ENCODE measurements at places on chromosomes 1 and 21.

GRCh38 chr21:29238053-29238966, 60.4 kb upstream of the BACH1 start:
- DNase-seq: no peak

- DNase-seq: no peak
These were observed 40.4 kb upstream of the NTNG1 start for GRCh38 chr1:107100331-107100984.

GRCh38 chr1:171172471-171172870, 12.6 kb upstream of the FMO2 start:
- no peak for DNase-seq

- DNase-seq: no peak
These were observed 24.6 kb downstream of the PKP1 start for GRCh38 chr1:201307760-201308499.

DNA sequence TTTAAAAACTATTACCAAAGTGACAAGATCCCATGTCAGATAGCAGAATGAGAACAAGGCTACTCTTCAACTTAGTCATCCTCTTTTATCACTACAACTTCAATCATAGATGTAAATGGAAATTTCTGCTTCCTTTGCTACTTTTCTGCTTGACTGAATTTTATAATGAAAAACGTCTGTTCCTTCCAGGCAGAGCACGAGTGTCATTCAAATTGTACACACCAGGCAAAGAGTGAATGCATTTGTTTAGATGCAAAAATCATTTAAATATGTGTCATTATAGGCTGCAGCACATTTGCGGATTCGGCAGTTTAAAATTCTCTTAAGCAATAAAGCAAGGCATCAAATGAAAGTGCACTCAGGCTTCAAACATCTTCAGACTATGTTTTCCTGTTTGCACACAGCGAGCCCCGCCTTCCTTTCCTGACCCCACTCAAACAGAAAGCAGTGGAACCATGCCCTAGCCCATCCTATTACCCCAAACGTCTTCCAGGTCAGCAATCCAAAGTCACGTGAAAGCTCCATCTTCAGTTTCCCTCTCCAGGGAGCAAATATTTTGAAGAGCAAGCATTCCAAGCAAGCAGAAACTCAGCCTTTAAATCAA, 99.6 kb downstream of the APP start:
- peak; percentile 48 for DNase-seq

DNA sequence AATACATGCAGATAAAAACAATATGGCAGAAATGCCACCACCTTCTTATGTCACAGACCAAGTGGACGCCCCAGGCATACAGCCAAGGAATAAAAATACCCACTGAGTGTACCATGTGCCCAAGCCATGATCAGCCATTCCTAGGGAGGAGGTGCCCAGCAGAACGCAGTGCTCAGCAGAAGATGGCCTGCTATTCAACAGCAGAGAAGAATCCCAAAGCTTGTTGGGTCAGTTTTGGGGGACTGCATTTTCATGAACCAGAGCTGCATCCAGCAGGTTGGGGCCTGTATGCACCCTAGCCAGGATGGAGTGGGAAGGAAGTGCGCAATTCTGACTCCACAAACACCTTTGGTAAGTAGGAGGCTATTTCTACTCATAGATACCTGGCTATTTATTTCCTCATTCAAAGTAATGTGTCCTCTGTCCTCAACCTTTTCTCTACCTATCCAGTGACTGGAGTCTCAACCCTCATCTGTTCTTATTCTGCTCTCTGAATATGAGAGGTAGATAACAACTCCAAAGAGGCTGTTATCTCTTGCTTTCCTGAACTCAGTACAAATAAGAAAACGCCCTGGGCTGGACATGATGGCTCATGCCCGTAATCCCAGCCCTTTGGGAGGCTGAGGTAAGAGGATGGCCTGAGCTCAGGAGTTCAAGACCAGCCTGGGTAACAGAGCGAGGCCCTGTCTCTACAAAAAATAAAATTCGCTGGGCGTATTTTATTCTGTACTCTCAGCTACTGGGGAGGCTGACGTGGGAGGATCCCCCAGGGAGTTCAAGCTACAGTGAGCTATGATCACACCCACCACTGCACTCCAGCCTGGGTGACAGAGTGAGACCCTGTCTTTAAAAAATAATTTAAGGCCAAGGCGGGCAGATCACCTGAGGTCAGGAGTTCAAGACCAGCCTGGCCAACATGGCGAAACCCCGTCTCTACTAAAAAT, 2.5 kb upstream of the PLEKHM2 start:
- no peak for DNase-seq

- no peak for DNase-seq
These were observed 53.1 kb downstream of the ST7L start for GRCh38 chr1:112565800-112566199.

GRCh38 chr1:203691447-203691846, 64.8 kb downstream of the ATP2B4 start:
- no peak for DNase-seq

GRCh38 chr1:205190845-205191577, 20.5 kb downstream of the DSTYK start:
- no peak for DNase-seq

DNA sequence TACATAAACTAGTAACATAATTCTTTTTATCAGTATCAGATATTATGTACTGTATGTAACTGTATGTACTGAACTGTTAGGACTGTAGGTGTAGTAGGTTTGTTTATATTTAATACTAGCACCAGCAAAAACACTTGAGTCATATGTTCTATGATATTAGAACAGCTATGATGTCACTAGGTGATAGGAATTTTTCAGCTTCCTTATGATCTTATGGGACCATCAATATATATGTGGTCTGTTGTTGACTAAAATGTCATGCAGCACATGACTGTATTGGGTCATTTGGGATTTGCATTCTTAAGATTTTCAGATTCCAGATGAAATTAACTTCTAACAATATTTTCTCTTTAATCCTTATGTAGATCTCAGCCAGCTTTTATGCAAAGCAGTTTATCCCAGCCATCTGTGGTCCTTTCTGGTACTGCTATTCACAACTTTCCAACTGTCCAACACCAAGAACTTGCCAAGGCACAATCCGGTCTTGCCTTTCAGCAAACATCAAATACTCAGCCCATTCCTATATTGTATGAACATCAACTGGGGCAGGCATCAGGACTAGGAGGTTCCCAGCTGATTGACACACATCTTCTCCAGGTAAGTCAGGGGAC, 38.3 kb upstream of the MYOCOS start:
- DNase-seq: peak; percentile 15

GRCh38 chr1:225406976-225407725, 20.7 kb downstream of the LBR start:
- DNase-seq: no peak
